Dermis microvascular lymphatic vessel endothelial cell (primary cell): ENCODE measurements at places on chromosomes 5 and 9. TPM values are rescaled to one million over a fixed set of nuclear protein-coding genes. Genes with fewer than 3 reads are reported as not detected.
A peak's percentile ranks its signal among the peaks of the same experiment; 100 is the strongest.

- DNase-seq: peak; percentile 61
These were observed 69.8 kb downstream of the KDM4C start for GRCh38 chr9:6827439-6828145.

- no peak for DNase-seq
These were observed 4.7 kb upstream of the SOWAHA start for GRCh38 chr5:132808448-132808847.

DNA sequence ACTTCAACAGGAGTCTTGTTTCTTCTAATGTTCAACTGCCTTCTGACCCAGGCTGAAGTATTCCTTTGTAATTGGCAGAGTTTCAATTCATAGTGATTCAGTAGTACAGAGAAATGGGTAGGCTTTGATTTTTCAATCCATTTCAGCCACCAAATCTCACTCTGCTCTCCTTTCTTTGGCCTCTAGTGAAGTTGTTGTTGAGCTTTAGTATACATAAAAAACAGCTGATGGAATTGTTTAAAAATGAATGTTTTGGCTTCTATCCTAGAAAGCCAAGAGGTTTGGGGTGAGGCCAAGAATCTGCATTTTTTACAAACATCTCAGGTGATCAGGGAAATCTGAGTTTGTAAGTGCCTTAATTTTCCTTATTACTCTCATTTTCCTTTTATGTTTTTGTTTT, 182.9 kb upstream of the MAP1B start:
- DNase-seq: no peak

DNA sequence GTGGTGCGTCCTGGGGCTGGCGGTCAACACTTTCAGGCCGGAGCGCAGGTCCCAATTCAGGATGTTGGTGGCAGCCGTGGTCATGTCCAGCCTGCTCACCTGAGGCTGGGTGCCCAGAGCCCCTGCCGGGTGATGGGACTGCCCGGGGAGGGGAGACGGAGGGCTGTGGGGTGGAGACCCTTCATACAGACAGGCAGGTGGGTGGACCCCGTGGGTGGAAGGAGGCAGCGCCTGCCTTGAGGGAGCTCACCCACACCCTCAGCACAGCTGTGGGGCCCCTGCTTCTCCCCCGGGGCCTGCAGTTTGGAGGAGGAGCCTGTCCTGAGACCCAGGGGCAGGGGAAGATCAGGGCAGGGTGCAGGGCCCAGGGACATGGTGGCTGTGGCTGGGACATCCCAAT, 6.9 kb upstream of the PTGDS start:
- DNase-seq: no peak

DNA sequence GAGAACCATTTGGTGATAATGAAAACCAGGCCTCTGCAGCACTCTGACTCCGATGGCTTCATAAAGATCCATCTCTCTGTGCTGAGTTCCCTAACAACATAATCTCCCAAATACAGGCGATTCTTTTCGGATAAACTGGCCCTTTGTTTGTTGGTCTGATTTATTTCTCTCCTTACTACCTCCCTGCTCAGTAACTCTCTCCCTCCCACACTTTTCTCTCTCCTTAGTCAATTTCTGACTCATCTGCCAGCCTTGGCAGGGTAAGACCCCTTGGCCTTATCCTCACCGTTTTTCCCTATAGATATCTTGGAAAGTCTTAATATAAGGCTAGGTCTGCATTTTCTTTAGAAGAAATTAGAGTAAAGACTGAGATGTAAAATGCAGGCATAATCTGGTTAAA, 128.7 kb downstream of the BRINP1 start:
- DNase-seq: no peak

DNA sequence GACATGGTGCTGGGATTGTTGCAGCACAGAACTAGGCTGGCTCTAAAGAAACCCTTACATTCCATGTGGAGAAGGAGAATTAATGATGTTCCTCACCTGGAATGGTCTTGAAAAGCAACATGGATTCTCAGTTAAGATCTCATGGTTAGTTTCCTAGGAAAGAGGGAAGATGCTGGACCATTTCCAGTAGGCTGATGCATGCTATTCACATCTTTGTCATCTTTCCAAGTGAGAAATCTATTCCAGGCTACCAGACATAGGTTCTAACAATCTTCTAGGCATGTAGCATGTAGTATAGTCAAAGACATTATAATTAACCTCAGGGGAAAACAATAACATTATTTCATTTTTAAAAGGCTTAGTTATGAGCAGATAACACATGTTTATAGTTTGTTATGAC, 44.3 kb downstream of the TMEM252 start:
- no peak for DNase-seq

DNA sequence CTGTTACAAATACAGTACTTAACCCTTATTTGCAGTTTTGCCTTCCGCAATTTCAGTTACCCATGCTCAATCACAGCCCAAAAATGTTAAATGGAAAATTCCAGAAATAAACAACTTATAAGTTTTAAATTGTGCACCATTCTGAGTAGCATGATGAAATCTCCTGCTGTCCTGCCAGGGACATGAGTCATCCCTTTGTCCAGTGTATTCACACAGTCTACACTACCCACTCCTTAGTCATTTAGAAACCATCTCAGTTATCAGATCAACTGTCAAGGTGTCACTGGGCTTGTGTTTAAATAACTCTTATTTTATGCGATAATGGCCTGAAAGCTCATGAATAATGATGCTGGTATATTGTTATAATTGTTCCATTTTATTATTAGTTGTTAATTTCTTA, 95.8 kb downstream of the PLCXD3 start:
- DNase-seq: peak; percentile 86

DNA sequence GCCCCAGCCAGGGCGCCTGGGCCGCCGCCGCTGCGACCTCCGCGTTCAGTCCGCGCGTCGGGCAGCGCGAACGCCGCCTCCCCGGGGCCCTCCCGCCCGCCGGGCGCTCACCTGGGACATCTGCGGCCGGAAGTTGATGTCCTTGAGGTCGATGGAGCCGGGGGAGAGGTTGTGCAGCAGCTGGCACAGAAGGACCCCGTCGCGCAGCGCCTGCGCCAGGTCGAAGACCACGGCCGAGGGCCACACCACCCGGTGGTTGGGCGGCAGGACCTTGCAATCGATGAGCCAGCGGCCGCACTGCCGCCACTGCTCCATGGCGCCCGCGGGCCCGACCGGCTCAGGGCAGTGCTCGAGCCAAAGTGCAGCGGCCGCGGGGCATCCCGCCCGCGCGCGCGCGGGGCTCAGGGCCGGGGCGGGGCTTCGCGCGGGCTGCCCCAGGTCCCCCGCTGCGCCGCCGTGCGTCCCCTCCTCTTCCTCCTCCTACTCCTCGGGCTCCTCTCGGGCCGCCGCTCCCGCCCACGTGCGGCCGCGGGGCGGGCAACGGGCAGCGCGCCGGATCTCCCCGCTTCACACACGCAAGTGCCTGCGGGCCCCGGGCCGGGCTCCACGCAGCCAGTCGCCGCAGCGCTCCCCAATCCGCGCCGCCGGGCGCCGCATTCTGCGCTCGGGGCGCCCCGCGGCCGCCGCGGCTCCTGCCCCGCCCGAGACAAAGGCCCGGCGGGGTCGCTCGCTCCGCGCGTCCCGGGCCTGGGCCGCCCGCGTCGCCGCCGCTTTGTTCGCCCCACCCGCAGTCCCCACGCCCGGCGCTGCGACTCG, at the start of gene VAV2:
Gene VAV2, minus strand, starts transcription at position 361 of the 816 bp plus-strand sequence. Its CDS starts 46 bp downstream, at position 315.
- no peak for DNase-seq

DNA sequence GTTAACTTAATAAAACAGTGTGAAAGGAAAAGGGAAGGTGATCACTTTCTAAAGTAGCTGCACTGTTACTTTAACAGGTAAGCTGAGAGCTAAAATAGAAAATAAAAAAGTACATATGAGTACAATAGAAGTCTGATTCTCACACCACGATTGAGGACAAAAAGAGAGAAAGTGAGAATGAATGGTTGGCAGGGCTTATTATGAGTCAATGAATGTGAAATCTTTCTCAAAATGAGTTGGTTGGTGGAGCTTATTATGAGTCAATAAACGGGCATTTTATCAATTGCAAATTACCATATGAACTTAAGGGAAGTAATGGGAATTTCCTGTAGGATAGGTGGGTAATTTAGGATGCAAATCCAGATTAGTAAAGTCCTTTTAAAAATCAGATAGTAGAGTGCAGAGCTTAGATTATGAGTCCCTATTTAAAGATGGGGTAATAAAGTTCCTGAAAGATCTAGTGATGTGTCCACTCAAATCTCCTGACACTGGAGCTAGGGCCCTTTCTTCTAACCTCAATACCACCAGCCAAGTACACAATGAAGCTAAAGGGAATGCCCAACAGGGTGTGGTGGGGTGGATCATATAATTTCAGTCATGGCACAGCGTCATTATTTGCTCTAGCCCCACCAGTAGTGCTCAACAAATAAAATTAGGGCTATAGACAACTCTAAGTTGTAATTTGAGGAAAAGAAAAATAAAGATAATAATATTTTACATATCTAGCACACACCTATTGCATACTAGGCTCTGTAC, 21.1 kb upstream of the TLR4 start:
- no peak for DNase-seq

GRCh38 chr5:38670878-38671277, 114.4 kb upstream of the LIFR start:
- no peak for DNase-seq

DNA sequence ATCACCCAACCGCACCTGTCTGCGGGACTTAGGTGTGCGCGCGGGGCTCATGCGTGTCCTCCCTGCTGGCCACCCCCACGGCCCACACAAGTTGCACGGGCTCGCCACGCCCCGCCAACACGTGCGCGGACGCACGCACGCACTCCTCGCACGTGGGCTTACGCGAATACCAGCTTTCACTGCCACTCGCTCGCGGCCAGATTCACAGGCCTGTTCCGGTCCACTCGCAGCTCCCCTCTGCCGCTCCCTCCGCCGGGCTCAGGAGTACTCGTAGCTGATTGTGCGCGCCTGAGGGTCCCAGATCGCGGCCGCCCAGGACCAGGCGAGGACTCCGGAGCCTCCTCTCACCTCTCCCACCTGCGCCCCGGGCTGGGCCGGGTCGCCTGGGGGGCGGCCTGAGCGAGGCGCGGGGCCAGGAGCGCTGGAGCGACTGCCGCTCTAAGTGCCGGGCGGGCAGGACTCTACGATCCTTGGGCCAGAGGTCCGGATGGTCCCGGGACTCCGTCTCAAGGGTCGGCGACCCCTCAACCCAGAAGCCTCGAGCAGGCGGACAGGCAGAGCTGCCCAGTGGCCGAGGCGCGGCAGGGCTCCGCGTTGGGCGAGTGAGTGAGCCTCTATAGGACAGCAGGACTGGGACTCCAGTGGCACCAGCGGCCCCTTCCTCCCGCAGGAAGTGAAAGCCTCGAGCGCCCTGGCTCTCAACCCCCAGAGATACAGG, 3.4 kb downstream of the PCDHGC5 start:
- no peak for DNase-seq

GRCh38 chr5:138954257-138955012, 79.3 kb upstream of the LRRTM2 start:
- no peak for DNase-seq

DNA sequence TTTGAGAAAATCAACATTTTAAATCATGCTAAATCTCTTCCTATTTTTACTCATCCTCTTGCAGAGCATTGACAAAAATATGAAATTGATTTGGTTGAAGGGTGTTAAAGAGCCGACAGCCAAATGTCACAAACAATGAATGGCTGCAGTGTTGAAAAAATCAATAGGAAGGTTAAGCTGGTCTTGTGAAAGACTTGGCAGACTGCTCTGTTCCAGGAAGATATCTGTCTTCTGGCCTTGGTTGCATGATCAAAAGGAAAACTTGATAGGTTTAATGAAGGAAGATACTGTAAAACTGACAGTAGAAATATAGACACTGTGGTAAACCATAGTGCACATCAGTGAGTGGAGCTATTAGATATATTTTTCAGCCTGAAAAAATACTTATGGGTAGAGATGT, 103.6 kb downstream of the PBX3 start:
- no peak for DNase-seq

- DNase-seq: no peak
These were observed 341.2 kb downstream of the TRIM32 start for GRCh38 chr9:117028103-117028858.

GRCh38 chr5:58648846-58649245, 66.0 kb downstream of the RAB3C start:
- DNase-seq: peak; percentile 80

- DNase-seq: no peak
These were observed 443 bp downstream of the GABRB2 start for GRCh38 chr5:161546095-161546469.

Gene TMEM174
- not detected in 2 replicates for total RNA-seq

Gene ZMYND19
- 13.7 and 15.0 TPM in 2 replicates for total RNA-seq

Gene CNTNAP3
- 38.8 and 78.6 TPM in 2 replicates for total RNA-seq

Gene GLIPR2
- total RNA-seq: 57.9 and 108 TPM in 2 replicates

Gene GABRA1
- total RNA-seq: not detected in 2 replicates

Gene PRRX2
- total RNA-seq: 0.13 and 1.2 TPM in 2 replicates

Gene PLEKHG4B
- 0.13 TPM in 1 of 2 replicates, not detected in the other for total RNA-seq

Gene PAM
- total RNA-seq: 205 and 318 TPM in 2 replicates
